Activated T-helper 9 cell treated with anti-CD3 and anti-CD28 coated beads, Interleukin-2, amount 50 U/mL, for 16 hours (primary cell): ENCODE measurements at places on chromosomes 3 and 15.

- DNase-seq = no peak
Measured at GRCh38 chr15:35630532-35630931, 84.6 kb upstream of the DPH6 start.

GRCh38 chr3:29577250-29577649 lies 296.4 kb downstream of the RBMS3 start:
- no peak for DNase-seq

DNA sequence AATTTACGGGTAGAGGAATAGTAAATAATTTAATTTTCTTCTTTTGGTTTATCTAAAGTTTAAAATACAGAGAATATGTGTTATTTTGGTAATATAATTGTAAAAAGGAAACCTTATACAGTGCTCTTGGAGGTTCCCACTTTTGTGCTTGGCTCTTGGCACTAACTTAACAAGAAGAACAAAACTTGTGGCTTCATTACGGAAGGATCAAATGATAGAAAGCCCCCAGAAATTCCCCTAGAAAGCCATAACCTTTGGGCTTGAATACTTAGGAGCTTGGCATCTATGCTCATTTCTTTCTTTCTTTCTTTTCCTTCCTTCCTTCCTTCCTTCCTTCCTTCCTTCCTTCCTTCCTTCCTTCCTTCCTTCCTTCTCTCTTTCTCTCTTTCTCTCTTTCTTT lies 197.5 kb downstream of the SOX2 start:
- no peak for DNase-seq

DNA sequence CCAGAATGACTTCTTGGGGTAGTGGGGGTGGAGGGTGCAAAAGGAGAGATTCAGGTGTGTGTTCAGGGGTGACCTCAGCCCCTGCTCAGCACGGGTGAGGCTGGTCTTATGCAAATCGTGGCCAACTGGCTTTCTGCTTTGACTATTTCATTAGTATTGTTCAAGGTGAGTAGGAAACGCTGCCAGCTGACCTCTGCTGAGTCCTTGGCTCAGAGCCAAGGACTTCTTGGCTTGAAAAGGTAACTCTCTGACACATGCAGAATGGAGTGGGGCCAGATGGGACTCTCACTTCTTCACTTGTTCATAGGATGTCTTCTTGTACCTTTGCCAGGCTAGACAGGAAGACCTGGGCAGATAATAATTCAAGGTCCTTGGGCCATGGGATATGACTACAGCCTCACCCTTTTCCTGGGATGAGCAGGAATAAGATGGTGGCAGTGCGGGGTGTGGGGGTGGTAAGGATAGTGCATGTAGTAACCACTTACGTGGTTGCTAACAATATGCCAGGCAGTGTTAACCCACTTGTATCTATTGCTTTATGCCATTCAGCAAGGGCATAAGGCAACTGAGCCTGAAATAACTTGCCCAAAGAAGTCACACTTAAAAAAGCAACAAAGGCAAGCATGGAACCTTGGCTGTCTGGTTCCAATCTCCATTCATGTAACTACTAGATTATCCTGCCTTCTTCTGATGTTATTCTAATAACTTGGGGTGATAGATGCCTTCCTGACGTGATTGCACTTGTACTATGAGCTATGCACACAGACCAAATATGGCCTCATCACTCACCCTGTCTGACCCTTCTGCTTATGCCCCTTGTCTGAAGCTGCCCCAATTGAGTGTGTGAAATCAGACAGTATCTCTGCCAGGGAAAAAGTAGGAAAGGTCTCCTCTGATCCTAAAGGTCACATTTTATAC lies 193.1 kb downstream of the NR1D2 start:
- DNase-seq = no peak

DNA sequence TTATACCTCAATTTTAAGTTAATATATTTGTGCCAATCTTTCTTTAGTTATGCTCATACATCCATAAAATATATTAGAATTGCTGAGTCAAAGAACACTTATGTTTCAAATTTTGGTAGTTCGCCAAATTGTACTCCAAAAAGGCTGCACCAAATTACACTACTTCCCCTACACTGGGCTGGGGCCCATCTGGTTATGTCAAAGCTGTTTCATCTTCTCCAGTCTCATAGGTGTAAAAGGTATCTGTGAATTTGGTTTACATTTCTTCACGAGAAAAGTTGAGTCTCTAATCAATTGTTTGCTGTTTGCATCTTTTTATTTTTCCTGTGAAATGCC lies 706 bp downstream of the FSIP1 start:
- no peak for DNase-seq

- DNase-seq = no peak
Measured at GRCh38 chr3:53192608-53193007, 31.6 kb downstream of the PRKCD start.

DNA sequence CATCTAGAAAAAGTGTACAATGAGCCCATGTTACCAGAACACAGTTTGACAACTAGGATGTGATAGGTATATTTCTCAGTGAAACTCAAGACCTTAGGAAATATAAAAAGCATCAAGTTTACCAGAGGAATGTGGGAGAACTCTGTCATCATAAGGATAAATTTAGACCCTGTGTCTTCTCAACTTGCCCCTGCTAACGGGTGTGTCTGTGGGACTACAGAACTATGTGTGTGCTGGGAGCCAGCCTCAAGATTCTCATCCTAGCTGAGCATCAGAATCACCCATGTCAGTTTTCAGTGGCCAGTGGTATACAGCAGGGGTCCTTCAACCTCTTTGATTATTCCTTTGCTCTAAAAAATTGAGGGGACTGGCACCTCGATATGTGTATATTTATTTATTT lies 393.3 kb downstream of the PLCL2 start:
- DNase-seq = no peak

DNA sequence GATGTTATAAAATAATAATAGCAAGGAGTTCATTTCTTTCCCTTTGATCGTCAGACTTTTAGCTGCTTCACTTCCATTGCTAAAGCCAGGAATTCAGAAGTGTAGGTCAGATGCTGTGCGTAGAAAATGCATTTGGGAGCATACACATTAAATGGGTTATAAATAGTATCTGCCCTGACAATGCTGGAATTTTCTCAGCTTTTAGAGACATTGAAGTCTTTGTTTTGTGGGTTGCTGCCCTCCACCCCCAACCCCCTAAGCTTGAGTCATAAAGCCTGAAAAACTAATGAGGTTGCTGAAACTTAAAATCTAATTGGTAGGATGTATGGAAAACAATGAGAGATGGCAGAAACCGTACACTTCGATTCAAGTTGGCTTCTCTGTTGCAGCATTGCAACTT lies 81.9 kb downstream of the MITF start:
- no peak for DNase-seq

GRCh38 chr15:87747087-87747486 lies 509.5 kb downstream of the NTRK3 start:
- no peak for DNase-seq

- DNase-seq = no peak
Measured at GRCh38 chr15:67480741-67481140, 40.2 kb upstream of the C15orf61 start.

- DNase-seq = no peak
Measured at GRCh38 chr15:51224428-51224827, 114.0 kb downstream of the CYP19A1 start.

GRCh38 chr3:166446986-166447385 lies 609.8 kb upstream of the BCHE start:
- DNase-seq = no peak

- DNase-seq = no peak
Measured at GRCh38 chr15:60072826-60073465, 68.8 kb downstream of the FOXB1 start.

- DNase-seq = no peak
Measured at GRCh38 chr15:101078669-101079323, 159.6 kb downstream of the LRRK1 start.

GRCh38 chr3:152557302-152557999 lies 277.5 kb upstream of the P2RY1 start:
- DNase-seq = no peak

DNA sequence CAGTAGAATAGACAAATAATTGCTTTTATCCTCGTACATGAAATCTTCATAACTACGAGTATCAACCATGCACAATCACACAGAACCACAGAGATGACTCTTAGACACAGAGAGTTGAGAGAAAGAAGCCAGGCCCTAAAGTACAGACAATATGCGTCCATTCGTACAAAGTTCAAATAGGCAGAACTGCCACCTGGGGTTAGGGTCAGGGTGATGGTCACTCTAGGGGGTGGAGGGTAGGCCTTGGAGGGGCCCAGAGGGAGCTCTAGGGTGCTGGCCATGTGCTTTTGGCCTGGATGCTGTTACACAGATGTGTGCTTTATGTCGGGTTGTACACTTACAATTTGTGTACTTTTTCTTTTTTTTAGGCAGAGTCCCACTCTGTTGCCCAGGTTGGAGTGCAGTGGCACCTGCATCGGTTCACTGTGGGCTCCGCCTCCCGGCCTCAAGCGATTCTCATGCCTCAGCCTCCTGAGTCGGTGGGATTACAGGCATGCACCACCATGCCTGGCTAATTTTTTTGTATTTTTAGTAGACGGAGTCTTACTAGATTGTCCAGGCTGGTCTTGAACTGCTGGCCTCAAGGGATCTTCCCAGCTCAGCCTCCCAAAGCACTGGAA lies 65.9 kb upstream of the KLF13 start:
- DNase-seq = no peak

- DNase-seq = no peak
Measured at GRCh38 chr15:100999369-100999768, 80.2 kb downstream of the LRRK1 start.

- peak; percentile 51 for DNase-seq
Measured at GRCh38 chr3:157127831-157128767, 31.8 kb downstream of the CCNL1 start.

GRCh38 chr15:27850050-27850449 lies 249.1 kb downstream of the OCA2 start:
- no peak for DNase-seq

GRCh38 chr3:31405515-31405914 lies 127.2 kb upstream of the STT3B start:
- no peak for DNase-seq

DNA sequence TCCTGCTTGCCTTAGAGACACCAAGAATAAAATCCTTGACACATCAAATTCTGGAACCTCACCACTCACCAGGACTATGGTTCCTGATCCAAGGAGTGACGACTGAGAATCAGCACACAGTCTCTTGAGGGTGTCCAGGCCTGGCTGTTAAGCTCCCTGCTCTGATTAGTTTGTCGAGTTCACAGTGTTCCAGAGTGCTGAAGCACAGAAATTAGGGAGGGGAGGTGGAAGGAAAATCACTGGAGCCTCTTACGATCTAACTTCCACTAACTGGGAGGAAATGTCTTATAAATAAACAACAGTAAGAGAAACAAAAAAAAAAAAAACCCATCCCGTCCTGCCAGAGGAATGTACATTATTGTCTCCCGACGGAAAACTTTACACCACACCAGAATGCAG lies 330.2 kb downstream of the TIGIT start:
- no peak for DNase-seq

DNA sequence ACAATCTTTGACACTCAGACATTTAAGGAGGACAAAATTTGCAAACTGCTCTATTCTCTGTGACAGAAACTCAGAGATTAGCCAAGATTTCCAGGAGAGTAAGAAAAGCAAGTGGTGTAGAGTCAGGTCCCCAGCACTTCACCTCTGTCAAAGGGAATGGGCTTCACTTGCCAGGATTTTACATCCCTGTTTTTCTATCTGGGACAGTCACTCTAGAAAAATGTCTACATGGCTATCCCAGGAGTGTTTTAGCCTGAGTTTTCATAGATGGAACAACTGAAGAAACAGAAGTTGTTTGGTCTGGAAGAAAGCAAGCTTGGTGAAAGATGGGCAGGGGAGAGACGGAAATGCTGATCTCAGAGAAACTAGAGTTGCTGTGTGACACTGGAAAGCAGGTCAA lies 3.0 kb downstream of the FAM219B start:
- DNase-seq = no peak

DNA sequence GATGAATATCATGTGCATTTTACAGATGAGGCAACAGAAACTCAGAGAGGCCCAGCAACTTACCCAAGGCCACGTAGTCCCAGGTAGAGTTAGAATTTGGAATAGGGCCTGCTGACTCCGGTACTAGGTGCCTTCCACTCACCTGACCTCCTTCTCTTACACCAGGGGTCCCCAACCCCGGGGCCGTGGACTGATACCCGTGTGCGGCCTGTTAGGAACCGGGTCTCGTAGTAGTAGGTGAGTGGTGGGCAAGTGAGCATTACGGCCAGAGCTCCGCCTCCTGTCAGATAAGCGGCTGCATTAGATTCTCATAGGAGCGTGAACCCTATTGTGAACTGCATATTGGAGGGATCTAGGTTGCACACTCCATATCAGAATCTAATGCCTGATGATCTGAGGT lies 64.8 kb downstream of the SMAD3 start:
- DNase-seq = no peak

- peak; percentile 27 for DNase-seq
Measured at GRCh38 chr3:30751610-30752299, 142.7 kb downstream of the GADL1 start.

- no peak for DNase-seq
Measured at GRCh38 chr3:108500728-108501127, 9.7 kb downstream of the MYH15 start.

DNA sequence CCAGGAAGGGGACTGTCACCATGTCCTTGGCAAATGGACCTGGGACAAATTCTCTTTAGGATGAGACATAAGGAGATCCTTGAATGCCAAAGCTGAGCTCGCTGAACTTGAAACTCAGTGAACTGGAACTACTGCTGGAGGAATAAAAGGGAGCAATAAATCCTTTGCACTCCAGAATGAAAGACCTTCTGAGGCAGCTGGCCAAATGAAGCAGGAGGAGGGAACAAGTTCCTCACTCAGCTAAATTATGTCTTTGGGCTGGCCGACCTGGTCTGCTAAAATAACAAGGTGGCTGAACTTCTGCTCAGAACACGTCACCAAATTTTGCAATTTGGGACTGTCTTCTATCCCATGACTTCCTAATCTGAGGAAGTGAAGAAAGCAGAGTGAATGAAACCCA lies 314.7 kb downstream of the LPP start:
- no peak for DNase-seq
